ENCODE measurements at places on chromosomes 3 and 15. TPM values are rescaled to one million over a fixed set of nuclear protein-coding genes. Genes with fewer than 3 reads are reported as not detected.
A peak's percentile ranks its signal among the peaks of the same experiment; 100 is the strongest.

DNA sequence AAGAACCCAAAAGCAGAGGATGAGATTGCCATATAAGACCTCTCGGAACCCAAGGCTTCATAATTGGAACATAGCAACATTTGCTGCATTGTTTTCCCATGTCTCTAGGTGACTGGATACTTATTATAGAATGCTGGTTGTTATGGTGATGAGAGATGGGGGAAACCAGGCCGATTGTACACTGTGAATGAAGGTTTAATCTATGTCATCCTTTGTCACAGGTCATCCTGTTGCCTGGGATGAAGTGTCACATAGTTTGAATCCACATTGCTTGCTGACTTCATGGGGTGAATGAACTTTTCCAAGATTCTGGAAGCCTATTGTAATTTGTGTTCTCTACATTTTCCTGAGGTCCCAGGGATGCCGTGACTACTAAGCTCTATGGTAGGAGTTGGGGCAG, 41.8 kb downstream of the CLEC3B start:
- H3K27me3 ChIP-seq = no peaks in the 10 kb centered on the region
- peaks cover 37% of the 10 kb centered on the region for H3K4me1 ChIP-seq
- DNase-seq = no peak
- H3K27ac ChIP-seq = no peak overlapping the region
- no peak overlapping the region for H3K4me3 ChIP-seq
- no peaks in the 10 kb centered on the region for H3K36me3 ChIP-seq

DNA sequence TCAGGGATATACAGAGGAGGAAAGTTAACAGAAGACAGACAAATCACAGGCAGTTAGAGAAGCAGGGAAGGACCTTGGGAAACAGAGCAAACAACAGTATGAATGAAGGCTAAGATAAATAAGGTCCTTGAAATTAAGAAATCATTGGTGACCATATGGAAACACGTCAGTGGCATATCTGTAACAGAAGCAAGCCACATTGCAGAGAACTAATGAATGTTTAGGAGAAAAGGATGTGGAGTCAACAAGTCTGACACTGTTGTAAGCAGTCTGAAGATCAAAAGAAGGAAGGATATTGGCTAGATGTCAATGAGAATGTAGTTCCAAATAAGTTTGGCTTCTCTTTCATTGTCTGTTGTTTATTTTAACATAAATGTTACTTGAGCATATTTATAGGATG, 542.4 kb downstream of the UNC13C start:
- DNase-seq = no peak
- H3K27ac ChIP-seq = no peak overlapping the region
- no peaks in the 10 kb centered on the region for H3K4me1 ChIP-seq
- no peaks in the 10 kb centered on the region for H3K36me3 ChIP-seq

- DNase-seq = peak; percentile 78
- no peaks in the 10 kb centered on the region for H3K27me3 ChIP-seq
- H3K4me1 ChIP-seq = peaks cover 53% of the 10 kb centered on the region
- H3K27ac ChIP-seq = peak overlapping the region; percentile 88
These were observed 514 bp downstream of the MBNL1 start for GRCh38 chr3:152269056-152269830.

DNA sequence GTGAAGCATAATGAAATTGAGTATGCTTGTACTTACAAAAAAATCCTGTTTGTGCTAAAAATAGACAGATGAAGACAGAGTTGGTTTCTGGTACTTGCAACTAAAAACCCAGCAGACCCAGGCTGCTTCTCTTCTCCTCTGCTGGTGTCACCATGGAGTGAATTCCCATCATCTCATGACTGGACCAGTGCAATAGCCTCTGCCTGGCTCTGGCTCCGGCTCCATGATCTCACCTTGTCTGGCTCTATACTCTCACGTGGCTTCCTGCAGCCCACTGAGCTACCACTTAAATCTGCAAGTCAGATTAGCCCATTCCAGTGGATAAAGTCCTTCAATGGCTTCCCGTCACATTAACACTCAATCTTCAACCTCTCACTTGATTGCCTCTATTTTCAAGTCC, 129.2 kb upstream of the CADPS start:
- H3K27me3 ChIP-seq = 0 out of 2 replicates have a peak, but pooled peaks cover 4% of the 10 kb centered on the region
- no peaks in the 10 kb centered on the region for H3K36me3 ChIP-seq
- no peak overlapping the region for H3K4me3 ChIP-seq
- no peak overlapping the region for H3K27ac ChIP-seq
- H3K4me1 ChIP-seq = no peaks in the 10 kb centered on the region

DNA sequence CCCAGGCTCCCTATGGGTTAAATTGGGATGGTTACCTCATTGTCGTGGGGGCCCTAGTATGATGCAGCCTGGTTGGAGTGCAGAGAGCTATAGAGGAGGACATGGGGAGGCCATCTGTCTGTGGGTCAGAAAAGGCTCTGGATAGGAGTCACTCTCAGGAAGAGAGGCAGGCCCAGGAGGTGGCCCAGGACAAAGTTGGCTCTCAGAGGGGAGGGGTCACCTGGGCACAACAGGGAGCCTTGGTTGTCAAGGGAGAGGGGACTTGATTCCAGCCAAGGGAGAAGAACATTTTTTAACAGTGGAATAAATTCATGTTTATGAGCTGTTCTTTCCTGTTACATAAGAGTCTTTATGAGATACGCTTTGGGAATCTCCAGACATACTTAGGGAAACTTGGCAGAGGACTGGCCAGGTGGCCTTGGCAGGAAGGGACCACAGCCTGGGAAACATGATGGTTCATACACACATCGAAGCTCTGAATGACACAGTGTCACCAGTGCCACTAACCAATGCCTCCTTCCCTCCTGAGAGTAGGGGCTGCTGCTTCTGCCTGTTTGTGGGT, 27.5 kb upstream of the LCTL start:
- no peak overlapping the region for H3K27ac ChIP-seq
- H3K27me3 ChIP-seq = no peaks in the 10 kb centered on the region
- H3K4me1 ChIP-seq = no peaks in the 10 kb centered on the region
- H3K4me3 ChIP-seq = no peak overlapping the region

- H3K27me3 ChIP-seq = no peaks in the 10 kb centered on the region
- H3K4me3 ChIP-seq = no peak overlapping the region
- H3K27ac ChIP-seq = no peak overlapping the region
- H3K36me3 ChIP-seq = no peaks in the 10 kb centered on the region
These were observed 581.4 kb upstream of the TBL1XR1 start for GRCh38 chr3:177778633-177779032.

DNA sequence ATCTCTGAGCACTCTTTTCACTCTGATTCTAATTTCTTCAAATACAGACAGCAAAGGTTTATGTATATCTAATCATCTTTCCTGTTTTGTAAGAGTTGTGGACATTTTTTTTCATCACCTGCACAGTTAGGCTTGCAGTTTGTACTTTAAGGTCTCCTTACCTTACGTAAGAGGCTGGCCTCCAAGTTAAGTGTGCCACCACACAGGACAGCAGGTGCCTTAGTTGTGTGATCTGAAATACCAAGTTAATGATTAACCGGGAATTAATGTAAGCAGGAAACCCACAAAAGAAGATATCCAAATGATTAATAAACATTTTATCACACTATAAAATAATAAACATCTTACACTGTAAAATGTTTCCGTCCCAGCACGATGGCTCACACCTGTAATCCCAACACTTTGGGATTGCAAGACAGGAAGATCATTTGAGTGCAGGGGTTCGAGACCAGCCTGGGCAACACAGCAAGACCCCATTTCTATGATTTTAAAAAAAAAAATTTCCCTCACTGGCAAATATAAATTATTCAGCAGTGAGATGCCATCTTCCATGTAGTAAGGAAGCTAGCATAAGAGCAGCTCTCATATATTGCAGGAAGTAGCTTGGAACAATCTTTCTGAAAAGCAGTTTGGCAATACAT, 87.7 kb upstream of the LIMD1 start:
- no peaks in the 10 kb centered on the region for H3K4me1 ChIP-seq
- no peaks in the 10 kb centered on the region for H3K36me3 ChIP-seq
- H3K4me3 ChIP-seq = no peak overlapping the region
- no peaks in the 10 kb centered on the region for H3K27me3 ChIP-seq
- H3K27ac ChIP-seq = no peak overlapping the region

- no peak overlapping the region for H3K27ac ChIP-seq
- no peaks in the 10 kb centered on the region for H3K27me3 ChIP-seq
- DNase-seq = no peak
- H3K36me3 ChIP-seq = no peaks in the 10 kb centered on the region
- H3K4me3 ChIP-seq = no peak overlapping the region
These were observed 262.4 kb downstream of the SLC9A9 start for GRCh38 chr3:143585720-143586456.

The RBP2 gene
- total RNA-seq = not detected

The FAM219B gene
- 41.8 TPM for total RNA-seq

The TIGIT gene
- total RNA-seq = not detected

The KBTBD13 gene
- total RNA-seq = not detected

Measured in PC-9 (cell line).